ENCODE measurements at places on chromosomes 7 and 10. TPM values are rescaled to one million over a fixed set of nuclear protein-coding genes. Genes with fewer than 3 reads are reported as not detected.

- no peak overlapping the region for H3K4me3 ChIP-seq
- H3K27ac ChIP-seq = no peak overlapping the region
- H3K4me1 ChIP-seq = peaks cover 4% of the 10 kb centered on the region
- H3K36me3 ChIP-seq = peaks cover 12% of the 10 kb centered on the region
Observed at GRCh38 chr10:63197344-63198092, 64.4 kb downstream of the NRBF2 start.

DNA sequence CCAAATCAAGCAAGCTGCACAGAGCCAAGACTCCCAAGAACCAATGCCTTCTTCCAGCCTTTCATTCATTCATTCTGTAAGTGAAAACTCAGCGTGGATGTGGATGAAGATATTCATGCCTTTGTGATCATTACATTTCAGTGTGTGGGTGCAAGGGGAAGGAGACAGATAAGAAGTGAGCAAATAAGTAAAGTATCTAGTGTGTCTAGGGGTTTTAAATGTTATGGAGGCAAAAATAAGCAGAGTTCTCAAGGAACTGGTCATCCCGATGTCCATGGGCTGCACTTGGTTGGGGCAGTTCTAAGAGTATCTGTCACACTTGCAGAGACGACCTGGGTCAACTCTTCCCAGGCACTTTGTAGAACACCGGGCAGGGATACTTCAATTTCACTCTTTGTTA lies 149.1 kb downstream of the KIAA1217 start:
- DNase-seq = no peak
- peaks cover 2% of the 10 kb centered on the region for H3K4me1 ChIP-seq
- H3K27ac ChIP-seq = no peak overlapping the region
- no peaks in the 10 kb centered on the region for H3K27me3 ChIP-seq
- no peak overlapping the region for H3K4me3 ChIP-seq
- no peaks in the 10 kb centered on the region for H3K36me3 ChIP-seq

DNA sequence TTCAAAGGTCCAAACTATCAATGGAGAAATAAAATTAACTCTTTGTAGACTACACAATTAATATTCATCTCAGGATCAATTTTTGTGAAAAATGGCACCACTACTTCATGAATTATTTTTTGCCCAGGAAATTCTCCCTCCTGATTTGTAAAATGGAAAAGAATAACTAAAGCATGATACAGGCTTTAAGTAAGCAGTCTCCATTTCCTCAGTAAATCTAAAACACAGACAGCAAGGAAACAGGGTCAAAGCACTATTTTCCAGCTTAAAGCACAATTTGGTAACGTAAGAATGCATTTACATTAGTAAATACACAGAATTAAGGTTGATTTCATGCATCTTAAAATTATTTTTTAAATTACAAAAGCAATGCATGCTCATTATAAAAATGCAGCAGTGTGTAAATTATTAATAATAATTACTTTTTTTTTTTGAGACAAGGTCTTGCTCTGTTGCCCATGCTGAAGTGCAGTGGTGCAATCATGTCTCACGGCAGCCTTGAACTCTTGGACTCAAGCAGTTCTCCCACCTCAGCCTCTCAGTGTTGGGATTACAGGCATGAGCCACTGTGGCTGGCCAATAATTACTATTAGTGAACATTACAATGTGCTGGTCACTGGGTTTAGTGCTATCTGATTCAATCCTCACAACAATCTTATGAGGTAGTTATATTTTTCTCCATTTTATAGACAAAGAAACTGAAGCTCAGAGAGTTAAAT lies 26.1 kb upstream of the VCL start:
- H3K4me1 ChIP-seq = peaks cover 13% of the 10 kb centered on the region
- DNase-seq = no peak
- no peak overlapping the region for H3K27ac ChIP-seq

DNA sequence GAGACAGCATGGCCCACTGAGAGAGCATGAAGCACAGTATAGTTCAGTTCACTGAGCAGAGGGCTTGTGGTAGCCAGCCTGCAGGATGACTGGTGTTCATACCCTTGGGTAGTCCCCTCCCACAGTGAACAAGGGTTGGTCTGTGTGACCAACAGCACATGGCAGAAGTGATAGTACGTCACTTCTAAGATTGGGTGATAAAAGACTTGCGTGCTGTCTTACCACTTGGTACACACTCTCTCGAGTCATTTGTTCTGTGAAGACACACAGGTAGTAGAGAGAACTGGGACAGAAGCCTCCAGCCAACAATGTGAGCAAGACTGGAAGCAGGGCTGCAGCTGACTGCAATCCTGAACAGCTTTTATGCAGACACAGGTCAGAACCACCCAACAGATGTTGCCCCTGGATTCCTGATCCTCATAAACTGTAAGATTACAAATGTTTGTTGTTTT lies 14.6 kb downstream of the EPC1 start:
- no peak overlapping the region for H3K27ac ChIP-seq
- H3K4me1 ChIP-seq = peaks cover 7% of the 10 kb centered on the region
- DNase-seq = no peak
- H3K36me3 ChIP-seq = no peaks in the 10 kb centered on the region

SH2D4B gene
- total RNA-seq = not detected

FMC1 gene
- not detected for total RNA-seq
